ENCODE measurements at places on chromosomes 2 and 18.

- no peak for DNase-seq
Measured at GRCh38 chr18:79642626-79643025, 37.0 kb upstream of the CTDP1 start.

DNA sequence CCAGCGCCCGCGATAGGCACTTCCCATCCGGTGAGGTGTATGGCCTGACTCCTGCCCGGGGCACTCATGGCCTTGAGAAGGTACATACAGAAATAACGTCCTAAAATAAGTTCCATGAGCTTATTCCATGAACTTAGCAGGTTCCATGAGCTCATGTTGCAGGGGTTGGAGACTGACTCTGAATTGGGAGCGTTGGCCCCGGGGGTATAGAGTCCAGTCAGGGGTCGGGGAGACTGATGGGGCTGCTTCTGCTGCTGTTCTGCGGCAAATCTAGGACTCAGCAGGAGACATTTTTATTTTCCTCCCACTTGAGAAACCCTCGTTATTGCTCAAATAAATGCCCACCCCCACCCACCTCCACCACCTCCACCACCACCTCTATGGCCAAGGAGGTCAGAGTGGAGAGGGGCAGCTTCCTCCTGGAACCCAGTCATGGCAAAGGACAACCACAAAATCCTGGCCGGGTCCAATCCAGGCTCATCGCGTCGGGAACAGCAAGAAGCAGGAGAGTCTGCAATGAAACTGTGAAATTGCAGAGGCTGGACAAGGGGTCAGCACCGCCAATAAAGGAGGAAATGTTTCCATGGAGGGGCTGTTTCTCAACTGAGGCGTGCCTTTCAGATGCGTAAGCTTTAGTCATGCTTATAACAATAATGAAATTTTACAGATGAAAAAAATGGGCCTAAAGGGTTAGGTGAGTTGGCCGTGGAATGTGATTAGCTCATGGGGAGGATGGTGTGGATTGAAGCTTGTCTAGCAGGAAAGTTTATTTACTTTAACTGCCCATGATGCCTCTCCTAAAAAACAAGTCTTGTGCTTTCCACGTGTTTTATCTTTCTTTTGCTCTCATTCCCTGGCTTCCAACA, 136.6 kb upstream of the ALKAL2 start:
- DNase-seq: no peak

DNA sequence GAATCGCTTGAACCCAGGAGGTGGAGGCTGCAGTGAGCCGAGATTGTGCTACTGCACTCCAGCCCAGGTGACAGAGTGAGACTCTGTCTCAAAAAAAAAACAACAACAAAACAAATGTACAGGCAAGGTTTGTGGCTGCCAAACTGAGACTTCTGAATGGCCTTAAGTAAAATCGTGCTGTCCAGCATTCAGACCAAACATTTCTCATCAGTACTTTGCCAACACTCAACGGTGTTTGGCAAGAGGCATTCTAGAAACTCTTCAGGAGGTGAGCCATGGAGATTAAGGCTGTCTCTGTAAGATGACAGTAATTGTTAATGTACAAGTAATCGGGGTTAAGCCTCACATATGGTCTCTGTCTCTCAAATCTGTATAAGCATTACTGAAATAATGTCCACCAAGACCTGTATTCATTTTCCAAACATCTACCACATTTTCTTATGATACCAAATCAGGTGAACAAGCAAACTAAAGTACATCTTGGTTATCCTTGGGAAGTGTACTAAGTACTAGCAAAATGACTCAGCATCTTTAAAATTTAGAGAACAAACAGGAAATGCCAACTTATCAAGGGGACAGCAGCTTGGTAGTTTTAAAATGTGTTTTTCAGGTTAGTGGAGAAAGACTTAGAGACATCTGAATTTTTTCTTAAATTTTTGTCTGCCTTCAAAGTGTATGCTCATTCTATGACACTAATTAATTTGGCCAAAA, 29.3 kb downstream of the SERPINE2 start:
- no peak for DNase-seq

GRCh38 chr2:138432971-138433370, 68.6 kb upstream of the SPOPL start:
- DNase-seq: no peak

GRCh38 chr2:101528501-101528900, 53.6 kb upstream of the RFX8 start:
- DNase-seq: no peak
